ENCODE measurements at places on chromosomes 5 and 9.

GRCh38 chr5:103919506-103919905 lies 356.9 kb upstream of the NUDT12 start:
- DNase-seq = no peak

DNA sequence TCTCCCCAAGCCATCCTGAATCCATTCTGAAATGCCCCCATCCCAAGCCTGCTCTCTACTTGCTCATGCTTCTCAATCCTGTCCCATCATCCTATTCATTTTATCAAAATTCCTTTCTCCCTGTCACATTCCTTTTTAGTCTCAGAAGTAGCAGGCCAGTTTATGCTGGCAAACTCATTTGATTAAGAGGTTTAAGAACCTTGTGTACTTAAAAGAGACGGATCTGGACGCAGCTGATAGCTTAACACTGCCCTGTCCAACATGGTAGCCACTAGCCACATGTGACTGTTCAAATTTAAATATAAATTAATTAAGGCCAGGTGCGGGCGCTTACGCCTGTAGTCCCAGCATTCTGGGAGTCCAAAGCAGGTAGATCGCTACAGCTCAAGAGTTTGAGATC lies 5.6 kb upstream of the KCNV2 start:
- no peak for DNase-seq

DNA sequence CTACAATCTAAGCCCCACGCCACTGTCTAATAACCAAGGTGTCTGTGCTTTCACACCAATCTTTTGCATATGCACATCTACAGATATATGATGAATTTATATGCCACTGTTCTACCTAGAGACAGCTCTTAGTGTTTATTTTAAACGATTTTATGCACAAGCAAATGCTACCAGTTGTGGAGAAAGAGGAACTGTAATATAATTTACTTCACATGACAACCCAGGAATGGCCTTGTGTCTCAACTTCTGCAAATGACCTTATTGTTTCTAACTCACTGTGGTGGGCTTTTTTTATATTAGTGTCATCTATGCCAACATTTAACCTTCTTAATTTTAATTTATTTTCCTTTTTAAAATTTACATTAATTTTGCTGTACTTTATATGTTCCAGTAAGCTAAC lies 531.1 kb upstream of the TLE4 start:
- no peak for DNase-seq

DNA sequence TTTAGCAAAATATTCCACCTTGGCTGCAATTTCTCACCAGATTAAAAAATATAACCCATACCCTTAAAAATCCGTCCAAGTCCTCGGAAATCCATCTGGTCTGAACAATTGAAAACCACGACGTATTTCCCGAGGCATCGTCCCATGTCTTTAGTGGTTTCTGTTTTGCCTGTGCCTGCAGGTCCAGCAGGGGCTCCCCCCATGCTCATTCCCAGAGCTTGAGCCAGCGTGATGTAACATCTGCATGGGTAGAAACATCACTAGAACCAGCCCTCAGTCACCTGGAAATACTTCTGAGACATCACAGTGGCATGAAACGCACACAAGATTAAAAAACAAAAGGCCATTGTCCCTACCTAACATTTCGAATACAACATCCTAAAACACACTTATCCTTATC lies 114.0 kb downstream of the DNAH5 start:
- DNase-seq = no peak

DNA sequence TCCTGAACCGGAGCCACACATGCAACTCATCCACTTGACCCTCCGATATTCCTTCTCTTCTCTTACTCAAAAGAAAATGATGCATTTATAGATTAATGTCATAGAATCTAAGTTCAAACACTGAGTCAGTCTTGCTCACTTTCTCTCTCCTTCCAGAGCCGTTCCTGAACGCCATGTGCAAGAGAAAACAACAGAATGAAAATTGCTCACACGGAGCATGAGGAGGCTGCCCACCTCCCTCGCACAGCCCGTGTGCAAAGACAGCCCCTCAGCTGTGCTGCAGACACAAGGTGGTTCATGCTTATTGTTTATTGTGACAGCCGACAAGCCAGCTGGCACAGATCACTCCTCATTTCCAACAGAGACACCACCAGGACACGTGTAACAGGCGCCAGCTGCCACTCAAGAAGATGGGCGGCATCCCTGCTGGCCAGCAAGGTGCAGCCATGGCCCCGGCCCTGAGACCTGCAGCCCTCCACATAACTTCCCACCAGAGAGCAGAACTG lies 290.8 kb downstream of the GLIS3 start:
- DNase-seq = no peak

DNA sequence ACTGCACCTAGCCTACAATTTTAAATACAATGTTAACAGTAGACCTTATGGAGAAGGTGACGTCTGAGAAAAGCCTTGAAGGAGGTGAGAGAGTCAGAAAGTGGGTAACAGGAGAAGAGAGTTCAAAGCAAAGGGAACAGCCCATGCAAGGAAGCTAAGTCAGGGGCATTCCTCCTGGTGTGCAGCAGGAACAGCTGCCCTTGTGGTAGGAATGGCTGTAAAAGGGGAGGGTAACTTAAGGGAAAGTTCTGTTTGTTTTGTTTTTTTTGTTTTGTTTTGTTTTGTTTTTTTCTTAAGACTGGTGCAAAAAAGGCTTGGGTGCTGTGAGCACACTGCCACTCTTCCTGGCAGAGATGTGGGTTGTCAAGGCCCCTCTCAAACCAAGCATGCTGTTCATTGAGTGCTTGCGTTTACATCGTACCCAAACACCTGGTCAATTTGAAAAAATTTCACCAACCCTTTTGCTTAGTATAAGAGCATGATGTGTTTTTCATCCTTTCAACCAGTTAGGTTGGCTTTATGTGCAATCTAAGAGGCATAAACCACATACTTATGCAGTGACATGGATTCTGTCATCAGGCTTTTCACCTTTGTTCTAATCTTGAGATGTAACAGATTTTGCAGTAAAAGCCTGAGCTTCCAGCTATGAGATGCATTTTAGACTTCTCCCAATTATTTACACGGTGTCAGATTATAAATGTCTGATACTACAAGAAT lies 279.7 kb downstream of the GLIS3 start:
- DNase-seq = no peak

GRCh38 chr5:59562756-59563389 lies 330.7 kb downstream of the PDE4D start:
- DNase-seq = peak; percentile 59

- no peak for DNase-seq
Measured at GRCh38 chr5:462051-462481, 19.1 kb downstream of the EXOC3 start.

DNA sequence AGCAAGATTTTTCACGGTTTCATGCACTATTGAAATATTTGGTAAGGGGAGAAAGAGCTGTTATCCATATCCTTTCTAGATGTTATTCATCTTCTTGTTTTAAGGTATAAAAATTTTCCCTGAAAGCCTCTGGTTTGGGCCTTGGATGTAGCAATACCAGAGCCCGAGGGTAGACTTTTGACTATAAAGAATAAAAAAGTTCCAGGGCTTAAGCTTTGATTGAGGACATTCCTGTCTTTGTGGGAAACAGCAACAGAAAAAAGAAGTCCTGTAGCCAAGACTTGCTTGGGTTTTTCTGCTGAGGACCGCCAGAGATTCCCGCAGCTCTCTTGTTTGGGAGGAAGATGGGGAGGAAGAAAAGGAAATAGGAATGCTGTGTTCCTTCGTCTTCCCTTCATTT lies 440.0 kb upstream of the WWC1 start:
- DNase-seq = no peak

- DNase-seq = no peak
Measured at GRCh38 chr5:155091063-155091648, 77.6 kb downstream of the KIF4B start.

- DNase-seq = no peak
Measured at GRCh38 chr9:100472788-100473275, at the start of gene TMEFF1. TMEFF1 (plus strand) TSS chr9:100473149; CDS start chr9:100473545, 396 bp downstream.

GRCh38 chr5:177350776-177351391 lies 584 bp downstream of the LMAN2 start:
- no peak for DNase-seq

GRCh38 chr5:176857216-176857893 lies 41.8 kb downstream of the HK3 start:
- DNase-seq = no peak

DNA sequence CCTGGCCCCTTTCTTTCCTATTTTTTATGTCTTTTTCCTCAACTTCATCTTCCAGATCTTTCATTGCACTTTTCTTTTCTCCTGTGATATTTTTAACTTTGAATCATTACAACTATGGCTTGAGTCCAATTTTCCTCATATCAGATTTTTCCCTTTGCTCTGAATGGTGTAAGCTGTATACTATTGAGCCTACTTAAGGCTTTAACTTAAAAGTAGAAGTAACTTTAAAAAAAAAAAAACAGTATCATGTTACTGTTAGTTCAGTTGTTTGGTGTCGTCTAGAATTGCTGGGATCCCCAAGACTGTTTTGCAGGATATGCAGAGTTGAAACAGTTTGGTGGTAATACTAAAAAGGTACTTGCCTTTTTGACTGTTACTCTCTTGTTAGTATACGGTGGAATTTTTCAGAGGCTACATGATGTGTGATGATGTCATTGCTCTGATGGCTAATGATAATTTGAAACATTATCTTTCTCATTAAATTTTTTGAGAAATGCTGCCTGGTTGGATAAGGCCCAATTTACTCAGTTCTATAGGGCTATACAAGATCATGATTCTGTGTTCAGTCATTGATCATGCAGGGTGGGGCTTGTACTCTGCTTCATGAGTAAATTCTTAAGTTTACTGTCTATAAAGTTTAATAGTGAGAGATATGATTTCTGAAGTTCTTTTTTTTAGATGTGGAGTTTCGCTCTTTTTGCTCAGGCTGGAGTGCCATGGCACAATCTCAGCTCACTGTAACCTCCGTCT lies 8.8 kb downstream of the NAA35 start:
- DNase-seq = no peak

DNA sequence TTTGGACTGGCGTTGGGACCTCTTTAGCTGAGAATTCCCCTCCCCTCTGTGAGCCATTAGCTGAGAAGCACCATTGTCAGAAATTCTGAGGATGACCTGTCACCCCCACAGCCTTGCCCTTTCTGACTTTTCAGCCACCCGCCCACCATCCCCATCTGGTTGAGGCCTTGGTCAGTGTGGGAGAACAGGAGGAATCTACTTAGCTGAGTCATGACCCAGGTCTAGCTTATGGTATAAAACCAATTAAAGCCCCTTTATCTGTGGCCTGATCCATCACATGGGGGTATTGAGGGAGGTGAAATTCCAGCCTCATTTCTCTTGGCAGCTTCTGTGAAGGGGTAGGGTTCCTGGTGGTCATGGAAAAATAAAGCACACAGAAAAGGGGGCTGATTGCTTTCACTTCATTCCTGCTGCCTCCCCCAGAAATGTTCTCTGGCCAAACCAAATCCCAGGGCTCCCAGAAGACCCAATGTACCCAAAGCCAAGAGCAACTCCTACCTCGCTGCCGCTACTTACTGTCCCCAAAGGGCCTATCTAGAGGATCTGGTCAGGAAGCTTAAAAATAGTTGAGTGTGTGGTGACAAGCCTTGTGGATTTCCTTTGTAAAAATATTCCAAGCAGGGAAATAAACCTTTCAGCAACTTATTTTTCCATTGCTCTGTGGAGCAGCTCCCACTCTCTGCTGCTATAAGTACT lies 174.8 kb upstream of the TNC start:
- DNase-seq = no peak

GRCh38 chr5:175328176-175328575 lies 115.8 kb downstream of the DRD1 start:
- no peak for DNase-seq

DNA sequence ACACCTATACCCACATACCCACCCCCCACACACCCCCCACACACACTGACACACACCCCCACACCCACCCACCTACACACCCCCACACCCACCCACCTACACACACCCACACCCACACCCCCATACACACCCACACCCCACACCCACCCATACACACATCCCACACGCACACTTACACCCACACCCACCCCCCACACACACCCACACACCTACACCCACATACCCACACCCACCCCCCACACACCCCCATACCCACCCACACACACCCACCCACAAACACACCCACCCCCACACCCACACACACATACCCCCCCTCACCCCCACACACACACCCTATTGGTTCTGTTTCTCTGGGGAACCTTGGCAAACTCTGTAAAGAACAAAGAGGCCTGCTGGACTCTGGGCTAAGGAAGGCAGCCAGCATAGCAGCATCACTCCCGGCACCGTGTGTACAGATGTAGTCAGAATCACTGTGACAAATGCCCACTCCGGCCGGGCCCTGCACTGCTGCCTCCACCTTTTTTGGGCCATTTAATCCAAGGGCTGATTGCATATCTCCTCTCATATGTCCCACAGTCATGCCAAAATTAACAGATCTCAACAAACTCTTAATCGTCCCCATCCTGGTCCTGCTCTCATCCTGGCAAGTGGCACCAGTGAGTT lies 42.3 kb downstream of the COL23A1 start:
- no peak for DNase-seq

- peak; percentile 50 for DNase-seq
Measured at GRCh38 chr5:149618581-149619248, 37.4 kb downstream of the ARHGEF37 start.

GRCh38 chr5:55675119-55675518 lies 37.0 kb downstream of the SLC38A9 start:
- no peak for DNase-seq

DNA sequence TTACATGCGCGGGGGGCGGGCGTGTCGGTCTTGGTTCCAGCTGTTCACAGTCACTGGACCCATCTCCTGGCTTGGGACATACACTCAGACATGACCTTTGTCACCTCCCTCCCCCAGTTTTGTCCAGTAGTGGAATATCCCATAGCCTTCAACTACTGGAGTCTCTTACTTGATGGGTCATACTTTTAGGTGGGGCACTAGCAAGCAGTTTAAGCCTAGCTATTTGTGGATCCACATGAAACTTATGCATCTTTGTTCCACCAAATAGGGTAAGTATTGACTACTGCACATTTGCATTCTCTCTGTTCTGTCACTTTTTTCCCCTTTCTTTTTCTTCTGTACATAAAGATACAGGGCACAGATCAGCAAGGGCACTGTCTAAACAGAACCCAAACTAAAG lies 15.4 kb upstream of the MAMDC2 start:
- DNase-seq = no peak

DNA sequence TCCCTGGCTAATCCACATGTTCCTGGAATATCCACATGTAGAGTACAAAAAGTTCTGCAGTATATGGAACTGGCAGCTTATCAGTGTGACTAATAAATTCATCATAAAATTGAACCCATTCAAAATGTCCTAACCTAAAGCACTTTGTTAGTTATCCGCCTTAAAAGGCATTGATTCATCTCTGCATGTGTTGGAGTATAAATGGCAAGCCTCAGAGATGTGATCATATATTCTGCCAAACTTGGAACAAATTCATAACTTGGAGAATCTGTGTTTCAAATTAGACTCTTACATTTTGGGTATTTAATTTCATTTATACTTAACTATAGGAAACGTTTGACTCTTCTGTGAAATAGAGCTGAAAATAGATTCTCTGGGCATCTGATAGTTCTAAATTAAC lies 25.2 kb upstream of the NREP start:
- DNase-seq = no peak

- DNase-seq = no peak
Measured at GRCh38 chr5:168935183-168935582, 356.0 kb upstream of the PANK3 start.
